ENCODE measurements at places on chromosomes 2 and 18.

DNA sequence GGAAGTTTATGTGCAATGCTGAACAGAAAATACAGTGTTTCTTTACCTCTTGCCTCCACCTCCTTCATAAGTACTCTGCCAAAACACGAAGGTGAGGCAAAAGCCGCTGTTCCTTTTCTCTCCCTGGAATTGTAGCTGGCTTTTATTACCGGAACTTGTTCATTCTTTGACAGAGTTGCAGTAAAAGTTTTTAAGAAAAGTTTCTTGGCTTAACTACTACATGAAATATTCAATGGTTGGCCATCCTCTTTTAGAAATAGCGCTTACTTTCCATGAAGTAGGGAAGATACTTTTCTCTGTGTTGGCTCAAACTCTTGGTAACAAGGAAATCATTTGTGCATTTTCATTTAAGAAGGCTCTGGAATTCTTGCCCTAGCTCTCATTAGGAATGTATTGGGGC lies 950.7 kb upstream of the FANCL start:
- DNase-seq = no peak

- no peak for DNase-seq
Observed at GRCh38 chr18:54824761-54825160, 3.5 kb upstream of the RAB27B start.

DNA sequence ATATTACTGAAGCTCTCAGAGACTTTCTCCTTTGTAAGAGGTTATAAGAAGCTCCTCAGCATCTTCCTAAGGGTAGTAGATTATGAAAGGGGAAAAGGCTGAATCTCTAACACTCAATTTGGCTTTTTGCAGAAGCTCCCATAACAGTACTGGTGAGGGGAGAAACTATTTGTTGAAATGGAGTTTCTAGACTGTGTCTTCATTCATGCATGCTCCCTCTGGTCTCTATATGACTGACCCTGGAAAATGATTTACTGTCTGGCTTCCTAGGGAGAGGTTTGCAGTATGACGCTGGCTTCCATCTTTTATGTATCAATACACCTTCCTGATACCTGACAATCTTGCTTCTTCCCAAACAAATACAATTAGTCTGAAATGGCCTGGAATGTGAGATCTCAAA lies 63.9 kb downstream of the LDAH start:
- DNase-seq = no peak

DNA sequence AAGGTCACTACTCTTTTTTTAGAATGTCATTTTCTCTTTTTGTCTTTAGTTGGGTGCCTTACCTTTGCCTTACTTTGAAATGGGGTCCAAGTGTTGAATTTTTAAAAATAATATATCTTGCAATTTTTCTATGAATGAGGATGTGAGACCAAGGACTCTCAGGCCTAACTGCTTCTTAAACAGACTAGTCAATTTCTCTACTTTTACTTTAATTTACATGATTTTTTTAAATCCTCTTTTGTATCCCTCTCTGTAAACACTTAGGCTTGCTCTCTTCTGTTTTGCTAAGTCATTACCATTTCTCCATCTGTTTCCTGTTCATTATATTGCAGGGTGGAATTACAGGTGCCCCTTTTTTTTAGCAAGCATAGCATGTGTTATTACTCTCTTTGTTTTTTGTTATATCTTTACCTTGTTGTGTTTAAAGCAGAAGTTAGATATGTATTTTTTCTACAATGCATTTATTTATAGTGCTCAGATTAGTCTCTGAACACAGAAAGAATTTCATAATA lies 261.8 kb downstream of the SPAG16 start:
- no peak for DNase-seq

- no peak for DNase-seq
Observed at GRCh38 chr2:196183528-196184231, 12.3 kb upstream of the STK17B start.

- no peak for DNase-seq
Observed at GRCh38 chr2:221109552-221109951, 462.6 kb downstream of the EPHA4 start.

GRCh38 chr2:20942646-20943125 lies 101.2 kb downstream of the APOB start:
- no peak for DNase-seq

DNA sequence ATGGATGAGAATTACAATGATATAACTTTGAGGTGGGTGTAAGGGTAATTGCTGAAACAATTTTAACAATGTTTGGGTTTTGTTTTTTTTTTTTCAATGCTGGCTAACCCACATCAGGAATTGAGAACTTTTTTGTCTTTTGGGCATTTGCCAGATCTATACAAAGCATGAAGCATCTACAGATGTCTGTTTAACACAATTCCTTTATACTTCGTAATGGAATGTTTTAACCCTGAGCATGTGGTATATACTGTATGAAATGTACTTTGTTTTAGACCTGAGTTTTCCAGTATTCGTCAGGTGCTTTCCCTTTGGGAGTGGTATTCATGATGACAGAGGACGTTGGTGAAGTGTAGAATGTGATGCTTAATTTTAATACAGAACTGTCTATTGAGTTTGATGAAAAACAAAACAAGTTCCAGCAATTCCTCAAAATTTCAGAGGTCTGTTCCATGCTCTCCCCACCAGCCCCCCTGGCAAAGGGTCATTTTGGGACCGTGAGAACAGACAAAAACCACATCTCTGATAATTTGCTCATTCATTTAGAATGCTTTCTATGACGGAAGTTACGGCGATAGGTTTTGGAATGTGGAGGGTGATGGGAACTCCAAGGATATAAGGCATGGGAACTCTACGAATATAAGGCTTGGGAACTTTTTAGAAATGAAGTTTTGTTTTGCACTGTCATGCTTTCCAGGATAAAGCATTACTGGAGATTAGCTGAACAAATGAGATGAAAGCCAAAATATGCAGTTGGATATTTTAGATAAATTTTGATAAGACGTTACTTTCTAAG lies 14.1 kb downstream of the LIMS1 start:
- no peak for DNase-seq

DNA sequence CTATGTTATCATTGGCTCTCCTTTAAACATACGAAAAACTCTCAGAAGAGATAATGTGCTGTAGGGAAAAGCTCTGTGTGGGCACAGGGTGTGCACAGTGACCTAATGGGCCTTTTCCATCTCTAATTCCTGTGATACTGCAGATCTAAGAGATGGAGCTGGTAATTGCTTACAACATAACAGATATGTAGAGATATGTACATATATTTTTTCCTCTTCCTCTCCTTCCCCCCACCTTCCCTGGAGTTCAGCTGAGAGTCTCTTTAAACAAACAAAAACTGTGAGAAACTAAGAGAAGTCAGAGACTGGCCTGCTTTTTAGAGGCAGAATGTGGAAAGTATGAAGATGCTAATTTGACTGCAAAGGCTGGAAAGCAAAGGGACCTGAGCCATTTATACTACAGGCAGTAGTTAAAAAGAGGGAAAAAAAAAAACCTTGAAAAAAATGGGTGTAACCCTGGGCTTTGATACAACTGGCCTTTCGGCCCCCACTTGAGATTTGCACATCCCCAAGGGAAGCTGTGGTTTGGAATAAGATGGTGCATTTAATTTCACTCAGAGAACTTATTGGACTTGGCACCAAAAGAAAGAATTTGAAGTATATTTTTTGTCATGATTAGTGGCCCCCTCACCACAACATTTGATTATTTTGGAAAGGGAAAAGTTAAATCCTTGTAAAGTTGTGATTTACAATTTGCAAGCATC lies 502.2 kb upstream of the ZEB2 start:
- DNase-seq = no peak

DNA sequence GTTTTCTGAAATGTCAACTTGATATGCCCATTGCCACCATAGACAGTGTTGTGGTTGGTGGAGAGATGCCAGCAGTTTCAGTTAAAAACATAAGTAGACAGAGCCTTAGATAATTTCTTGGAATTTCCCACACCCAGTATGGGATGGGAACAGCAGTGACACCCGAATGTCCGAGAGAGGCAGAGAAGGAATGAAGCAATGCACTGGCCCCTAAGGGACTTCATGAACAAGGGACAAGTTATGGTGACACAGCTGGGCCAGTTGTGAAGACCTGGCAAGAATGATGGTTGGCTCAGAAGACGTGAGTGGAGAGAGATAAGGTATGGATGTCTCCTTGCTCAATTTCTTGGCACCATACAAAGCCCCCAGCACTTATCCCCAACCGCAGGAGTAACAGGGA lies 165.2 kb upstream of the APCDD1 start:
- DNase-seq = no peak

Measured in stimulated activated CD4-positive, alpha-beta T cell treated with anti-CD3 and anti-CD28 coated beads, Interleukin-15, amount 100 ng/mL, for 1 hour (primary cell).